ENCODE measurements at places on chromosomes 4 and X.

DNA sequence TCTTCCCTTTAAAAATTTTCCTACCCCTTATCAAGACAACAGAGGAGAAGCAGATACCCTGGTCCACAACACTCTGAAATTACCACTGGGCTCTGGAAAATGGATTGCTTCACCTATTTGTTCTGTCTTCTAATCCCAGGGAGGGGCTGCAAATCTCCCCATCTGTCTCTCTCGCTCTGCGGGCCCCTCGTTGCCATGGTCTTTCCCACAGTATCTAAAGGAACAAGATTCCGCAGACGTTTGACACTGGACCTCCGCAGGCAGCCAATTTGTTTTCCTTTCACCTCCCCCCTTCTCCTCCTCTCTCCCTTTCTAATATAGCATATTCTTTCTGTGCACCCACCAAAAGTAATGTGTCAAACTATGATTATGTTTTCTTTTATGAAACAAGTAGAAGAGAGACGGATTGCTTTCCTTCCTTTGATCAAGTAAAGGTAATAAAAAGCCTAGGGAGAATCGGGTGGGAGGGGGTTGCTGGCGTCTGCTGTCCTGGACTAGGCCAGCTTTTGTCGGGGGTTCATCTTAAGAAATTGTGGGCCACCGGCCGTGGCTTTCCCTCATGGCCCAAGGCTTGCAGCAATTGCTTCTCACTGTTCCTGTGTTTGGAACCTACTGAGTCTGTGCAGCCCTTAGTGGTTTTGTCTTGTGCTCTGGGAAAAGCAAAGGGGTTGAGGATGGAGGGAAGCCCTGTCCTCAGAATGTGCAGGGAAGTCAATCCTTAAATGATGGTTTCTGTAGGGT, 81.0 kb downstream of the MGST2 start:
- no peak for DNase-seq

- peak; percentile 35 for DNase-seq
Observed at GRCh38 chr4:85489273-85489981, 14.5 kb downstream of the ARHGAP24 start.

- no peak for DNase-seq
Observed at GRCh38 chr4:107966903-107967302, 22.8 kb upstream of the HADH start.

DNA sequence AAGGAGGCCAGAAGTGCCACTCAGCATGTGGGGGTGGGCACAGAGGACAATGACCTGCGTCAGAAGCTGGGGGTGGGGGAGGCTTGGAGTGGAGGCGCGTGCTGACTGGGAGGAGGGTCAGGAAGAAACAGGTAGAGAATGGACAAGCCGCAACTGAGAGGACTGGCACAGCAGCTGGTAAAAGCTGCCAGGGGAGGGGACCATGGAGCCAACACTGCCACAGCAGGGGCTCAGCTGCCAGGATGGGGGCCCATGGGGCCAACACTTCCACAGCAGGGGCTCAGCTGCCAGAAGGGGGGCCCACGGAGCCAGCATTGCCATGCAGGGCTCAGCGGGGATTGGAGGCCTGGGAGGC, 19.1 kb downstream of the RNF212 start:
- no peak for DNase-seq

- DNase-seq: peak; percentile 26
Observed at GRCh38 chr4:183658362-183659028, 490 bp downstream of the RWDD4 start.

GRCh38 chr4:37358748-37359147, 114.2 kb downstream of the NWD2 start:
- no peak for DNase-seq

DNA sequence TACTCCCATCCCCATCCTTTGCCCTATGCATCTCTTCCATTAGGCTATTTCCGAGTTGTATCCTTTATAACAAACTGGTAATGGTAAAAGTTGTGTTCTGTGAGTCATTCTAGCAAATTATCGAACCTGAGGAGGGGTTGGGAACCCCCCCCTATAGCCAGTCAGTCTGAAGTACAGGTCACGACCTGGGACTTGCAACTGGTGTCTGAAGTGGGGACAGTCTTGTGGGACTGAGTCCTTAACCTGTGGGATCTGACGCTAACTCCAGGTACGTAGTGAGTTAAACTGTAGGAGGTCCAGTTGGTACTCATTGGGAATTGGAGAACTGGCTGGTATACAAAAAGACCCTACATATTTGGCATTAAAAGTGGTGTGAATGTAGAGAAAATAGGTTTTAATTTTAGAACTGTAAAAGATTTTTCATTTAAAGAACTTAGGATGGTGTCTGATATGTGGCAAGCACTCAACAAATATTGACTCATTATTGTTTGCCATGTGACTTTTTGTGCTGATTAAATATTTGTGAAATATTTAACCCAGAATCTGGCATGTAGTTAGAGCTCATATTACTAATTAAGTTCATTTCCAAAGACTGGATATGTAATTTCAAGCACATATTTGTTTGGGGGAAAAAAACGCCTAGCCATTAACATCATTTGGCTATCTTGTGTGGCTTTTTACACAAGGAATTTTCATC, 50.7 kb downstream of the CHST7 start:
- DNase-seq: no peak

GRCh38 chr4:20193141-20193936, 58.4 kb upstream of the SLIT2 start:
- DNase-seq: peak; percentile 70

DNA sequence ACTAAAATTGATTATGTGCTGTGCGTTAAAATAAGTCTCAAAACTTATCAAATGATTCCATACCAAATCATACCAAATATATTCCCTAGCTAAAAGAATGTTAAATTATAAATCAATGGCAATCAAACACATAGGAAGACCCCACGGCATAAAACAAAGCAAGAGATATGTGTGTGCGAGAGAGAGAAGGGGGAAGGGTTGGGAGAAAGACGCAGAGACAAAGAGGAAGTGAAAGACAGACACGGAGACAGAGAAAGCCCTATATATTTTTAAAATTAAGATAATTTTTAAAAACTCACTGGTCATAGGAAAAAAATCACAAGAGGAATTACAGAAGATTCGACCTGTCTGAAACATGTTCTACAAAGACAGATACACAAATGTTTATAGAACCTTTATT, 371.4 kb downstream of the NLGN4X start:
- no peak for DNase-seq

GRCh38 chrX:1502241-1502640, 34.7 kb downstream of the P2RY8 start:
- no peak for DNase-seq

- peak; percentile 61 for DNase-seq
Observed at GRCh38 chrX:150913511-150913910, 15.0 kb upstream of the CD99L2 start.

GRCh38 chr4:118279328-118279727, 73.5 kb downstream of the PRSS12 start:
- no peak for DNase-seq

Data from cardiac fibroblast (primary cell).